ENCODE measurements at places on chromosomes 5 and 9. TPM values are rescaled to one million over a fixed set of nuclear protein-coding genes. Genes with fewer than 3 reads are reported as not detected.

FAT2 gene
- 0.58 TPM for total RNA-seq

DPP7 gene
- 89.9 TPM for total RNA-seq

SLC35D2 gene
- total RNA-seq, result 22.5 TPM

OSMR gene
- total RNA-seq, result 73.0 TPM

NMUR2 gene
- total RNA-seq, result not detected

LIX1 gene
- not detected for total RNA-seq

PCDHA4 gene
- 0.29 TPM for total RNA-seq

FBXO10 gene
- total RNA-seq, result 23.0 TPM

ST8SIA4 gene
- total RNA-seq, result 0.29 TPM

SLC22A5 gene
- 3.6 TPM for total RNA-seq

ORM2 gene
- total RNA-seq, result not detected

IL13 gene
- not detected for total RNA-seq

MOB3B gene
- total RNA-seq, result 0.15 TPM

HACD4 gene
- 16.3 TPM for total RNA-seq
